ENCODE measurements at places on chromosomes 6 and 20. TPM values are rescaled to one million over a fixed set of nuclear protein-coding genes. Genes with fewer than 3 reads are reported as not detected.

Gene SLC2A10
- 16.1 TPM for total RNA-seq

Gene TREM2
- not detected for total RNA-seq

Gene SLC44A4
- total RNA-seq: 17.5 TPM

Gene LHFPL5
- not detected for total RNA-seq

Gene HDDC2
- 49.4 TPM for total RNA-seq

Gene PTK7
- total RNA-seq: 142 TPM
